Dermis lymphatic vessel endothelial cell (primary cell): ENCODE measurements at places on chromosomes 16 and 17. TPM values are rescaled to one million over a fixed set of nuclear protein-coding genes. Genes with fewer than 3 reads are reported as not detected.

The TEDC2 gene
- total RNA-seq, result 1.7 and 2.1 TPM in 2 replicates

The RNF43 gene
- under 0.01 and 0.11 TPM in 2 replicates for total RNA-seq

The CAPN15 gene
- total RNA-seq, result 18.3 and 25.2 TPM in 2 replicates

The HSF5 gene
- total RNA-seq, result under 0.01 TPM in 1 of 2 replicates, not detected in the other

The KRTAP4-1 gene
- not detected in 2 replicates for total RNA-seq

The INCA1 gene
- 0.52 and 0.54 TPM in 2 replicates for total RNA-seq

The SMURF2 gene
- 54.8 and 74.9 TPM in 2 replicates for total RNA-seq

The ZNF747 gene
- total RNA-seq, result 6.8 and 8.1 TPM in 2 replicates

The SPNS3 gene
- 0.11 and 0.52 TPM in 2 replicates for total RNA-seq

The FMNL1 gene
- total RNA-seq, result 0.98 and 2.1 TPM in 2 replicates

The GAST gene
- not detected in 2 replicates for total RNA-seq

The ARHGDIG gene
- not detected in 2 replicates for total RNA-seq

The RCVRN gene
- not detected in 2 replicates for total RNA-seq

The CA5A gene
- total RNA-seq, result not detected in 2 replicates

The CLEC18A gene
- total RNA-seq, result 0.09 and 0.11 TPM in 2 replicates

The NATD1 gene
- total RNA-seq, result 2.6 TPM in 2 replicates

The MT1H gene
- total RNA-seq, result not detected in 2 replicates

The DPEP1 gene
- 0.22 and 0.34 TPM in 2 replicates for total RNA-seq

The ARRB2 gene
- 7.5 and 9.0 TPM in 2 replicates for total RNA-seq

The SPATA32 gene
- under 0.01 TPM in 1 of 2 replicates, not detected in the other for total RNA-seq

The LAT gene
- 0.43 and 0.52 TPM in 2 replicates for total RNA-seq

The PLCD3 gene
- total RNA-seq, result 5.5 and 9.0 TPM in 2 replicates

The C17orf78 gene
- not detected in 2 replicates for total RNA-seq

The CD300H gene
- not detected in 2 replicates for total RNA-seq

The MIS12 gene
- 15.7 and 19.2 TPM in 2 replicates for total RNA-seq

The GPR179 gene
- not detected in 2 replicates for total RNA-seq

The IGSF6 gene
- not detected in 2 replicates for total RNA-seq

The ZMYND15 gene
- total RNA-seq, result under 0.01 and 0.11 TPM in 2 replicates

The STH gene
- not detected in 2 replicates for total RNA-seq

The KRTAP3-2 gene
- total RNA-seq, result not detected in 2 replicates

The PABPN1L gene
- total RNA-seq, result not detected in 2 replicates

The PHAF1 gene
- 10.0 and 11.8 TPM in 2 replicates for total RNA-seq

The CIAO2B gene
- 126 and 151 TPM in 2 replicates for total RNA-seq

The ZDHHC1 gene
- total RNA-seq, result 4.2 and 6.0 TPM in 2 replicates

The GRB7 gene
- under 0.01 and 0.09 TPM in 2 replicates for total RNA-seq

The HS3ST6 gene
- not detected in 2 replicates for total RNA-seq

The SPN gene
- not detected in 2 replicates for total RNA-seq

The ENKD1 gene
- 10.7 and 11.7 TPM in 2 replicates for total RNA-seq

The KCNAB3 gene
- 0.11 and 0.17 TPM in 2 replicates for total RNA-seq

The KRT12 gene
- not detected in 2 replicates for total RNA-seq

The ZNF385C gene
- total RNA-seq, result not detected in 2 replicates

The PRCD gene
- 0.17 and 0.54 TPM in 2 replicates for total RNA-seq

The SLC38A8 gene
- total RNA-seq, result not detected in 2 replicates

The HOXB1 gene
- total RNA-seq, result not detected in 2 replicates

The ABCC12 gene
- total RNA-seq, result not detected in 2 replicates

The SLC16A11 gene
- 0.95 and 2.1 TPM in 2 replicates for total RNA-seq

The SULT1A1 gene
- total RNA-seq, result 0.87 and 3.2 TPM in 2 replicates

The GJC1 gene
- total RNA-seq, result 2.9 and 4.6 TPM in 2 replicates

The B3GNT9 gene
- 4.0 and 8.0 TPM in 2 replicates for total RNA-seq

The PRR15L gene
- total RNA-seq, result not detected in 2 replicates

The HS3ST4 gene
- not detected in 2 replicates for total RNA-seq

The KRTAP4-9 gene
- not detected in 2 replicates for total RNA-seq

The SALL1 gene
- 0.11 TPM in 1 of 2 replicates, not detected in the other for total RNA-seq

The DNAI2 gene
- not detected in 2 replicates for total RNA-seq

The FASN gene
- total RNA-seq, result 18.1 and 22.5 TPM in 2 replicates

The PITPNM3 gene
- 0.09 and 0.11 TPM in 2 replicates for total RNA-seq
